ENCODE measurements at places on chromosomes 11 and 22.
A peak's percentile ranks its signal among the peaks of the same experiment; 100 is the strongest.

- DNase-seq: no peak
Observed at GRCh38 chr11:78189174-78189724, 530 bp downstream of the USP35 start.

DNA sequence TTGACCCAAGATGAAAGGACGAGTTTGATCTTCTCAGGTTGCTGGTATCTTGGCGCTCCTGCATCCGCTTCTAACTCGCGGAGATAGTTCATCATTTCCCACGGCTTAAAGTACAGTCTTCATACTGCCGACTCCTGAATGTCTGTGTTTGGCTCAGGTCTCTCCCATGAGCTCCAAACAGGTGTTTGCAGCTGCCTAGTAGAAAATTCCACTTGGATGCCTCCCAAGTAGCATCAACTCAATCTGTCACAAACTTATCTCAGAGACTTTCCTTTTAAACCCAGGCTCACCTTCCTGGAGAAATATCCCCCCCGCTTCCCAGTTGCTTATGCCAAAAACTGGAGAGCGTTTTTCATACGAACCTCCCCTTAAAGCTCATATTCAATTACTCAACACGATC is 986.5 kb downstream of the TBC1D22A start:
- DNase-seq: no peak

DNA sequence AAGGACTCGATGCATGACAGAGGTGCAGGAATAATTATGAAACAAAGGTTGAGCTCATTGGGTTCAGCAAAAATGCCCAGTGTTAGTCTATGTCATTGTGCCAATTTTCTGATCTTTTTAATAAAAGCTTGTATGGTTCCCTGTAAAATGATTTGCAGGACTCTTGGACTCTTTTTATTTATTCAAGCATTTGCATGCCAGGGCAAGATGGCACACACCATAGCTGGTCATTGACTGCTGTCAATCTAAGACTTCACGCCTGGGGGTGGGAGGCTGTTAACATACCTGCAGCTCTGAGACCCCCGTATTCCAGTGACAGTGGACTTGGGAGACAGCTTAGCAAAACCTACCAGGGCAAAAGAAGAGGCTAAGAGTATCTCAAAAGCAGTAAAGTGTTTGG is 32.0 kb upstream of the ANO1 start:
- no peak for DNase-seq

GRCh38 chr11:43359422-43359818 is 700 bp downstream of the TTC17 start:
- DNase-seq: no peak

GRCh38 chr22:35479985-35480550 is 60.6 kb upstream of the RASD2 start:
- DNase-seq: no peak

- no peak for DNase-seq
Observed at GRCh38 chr11:100560606-100561005, 126.5 kb upstream of the ARHGAP42 start.

DNA sequence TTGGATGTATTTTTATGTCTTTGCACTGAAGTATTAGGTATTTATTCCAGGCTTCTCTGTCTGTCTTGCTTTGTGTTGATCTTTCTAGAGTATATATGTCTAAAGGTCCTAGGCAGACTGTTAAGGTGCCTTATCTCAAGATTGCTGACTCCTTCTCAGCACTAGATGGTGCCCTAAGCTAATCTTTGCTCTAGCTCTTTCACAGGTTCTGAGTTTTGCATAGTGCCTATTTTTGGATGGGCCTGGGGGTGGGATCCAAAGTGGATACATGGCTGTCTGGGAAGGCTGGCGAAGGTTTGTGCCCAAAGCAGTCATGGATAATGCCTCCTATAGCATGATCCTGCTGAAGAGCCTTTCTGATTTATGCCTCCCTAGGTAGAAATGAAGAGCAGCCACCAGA is 154.9 kb downstream of the TRPC6 start:
- DNase-seq: peak; percentile 76

DNA sequence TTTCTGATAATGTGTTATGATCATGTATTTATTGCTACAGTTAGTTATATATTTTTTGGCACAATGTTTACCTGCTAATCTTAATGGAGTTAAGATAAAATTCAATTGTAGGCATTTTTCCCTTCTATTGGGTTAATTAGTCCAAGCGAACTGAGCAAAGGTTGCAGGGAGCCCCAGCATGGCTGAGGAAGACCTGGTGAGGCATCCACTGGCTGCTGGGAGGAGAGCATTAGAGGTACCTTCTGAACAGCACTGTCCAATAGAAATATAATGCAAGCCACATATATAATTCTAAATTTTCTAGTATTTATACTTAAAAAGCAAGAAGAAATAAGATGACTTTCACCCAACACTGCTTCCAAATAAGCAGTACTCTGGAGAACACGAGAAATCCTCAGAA is 689 bp upstream of the TMEM126A start:
- no peak for DNase-seq

GRCh38 chr22:50545522-50546325 is at the start of gene KLHDC7B:
KLHDC7B (plus strand) TSS chr22:50545899; CDS start chr22:50546244, 345 bp downstream.
- no peak for DNase-seq

GRCh38 chr11:128757886-128758612 is 64.2 kb downstream of the FLI1 start:
- peak; percentile 58 for DNase-seq

DNA sequence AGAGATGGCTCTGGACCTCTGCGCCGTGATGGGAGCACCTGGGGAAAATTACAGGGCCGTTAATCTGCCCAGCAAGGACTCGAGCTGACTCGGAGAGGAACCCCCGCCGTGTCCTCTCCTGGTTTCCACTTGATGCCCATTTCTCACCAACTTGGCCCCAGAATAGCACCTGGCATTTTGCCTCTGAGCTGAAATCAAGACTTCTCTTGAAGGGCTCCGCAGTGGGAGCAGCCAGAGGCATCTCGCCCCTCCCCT is 19.0 kb upstream of the CABP7 start:
- no peak for DNase-seq

GRCh38 chr11:118111019-118111743 is 24.4 kb upstream of the SMIM35 start:
- no peak for DNase-seq

DNA sequence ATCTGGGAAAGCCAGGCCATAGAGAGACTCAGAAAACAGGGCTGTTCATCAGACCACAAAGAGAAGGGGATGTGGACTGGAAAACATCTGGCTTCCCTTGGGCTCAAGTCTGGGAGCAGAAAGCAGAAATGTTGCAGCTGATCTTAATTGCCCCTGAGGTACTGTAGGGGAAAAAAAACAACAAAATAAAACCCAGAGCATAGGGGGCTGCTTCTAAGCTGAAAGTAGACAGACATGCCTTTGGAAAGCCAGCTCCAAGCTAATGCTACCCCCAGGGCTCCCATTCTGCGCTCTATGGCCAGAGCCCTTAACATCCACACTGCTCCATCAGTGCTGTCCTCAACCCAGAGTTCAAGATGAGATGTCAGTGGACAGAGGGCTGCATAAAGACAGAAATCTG is 2.0 kb upstream of the PACSIN3 start:
- no peak for DNase-seq

DNA sequence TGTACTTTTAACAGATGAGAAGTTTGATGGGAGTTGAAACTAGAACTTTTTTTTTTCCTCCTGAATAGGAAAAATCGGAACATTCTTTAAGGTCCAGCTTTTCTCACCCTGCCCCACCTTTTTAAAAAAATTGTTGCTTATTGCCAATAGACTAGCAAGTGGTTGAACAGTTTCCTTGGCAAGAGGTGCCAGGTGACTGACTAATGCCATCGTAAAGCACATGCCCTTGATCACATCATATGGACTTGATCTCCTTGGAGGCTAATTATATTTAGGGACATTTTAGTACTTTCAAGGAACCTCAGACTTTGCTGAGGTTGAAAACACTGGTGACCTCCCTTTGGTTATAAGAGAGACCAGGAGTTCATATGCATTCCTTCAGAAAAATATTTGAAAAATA is 57.6 kb downstream of the MTMR3 start:
- no peak for DNase-seq

DNA sequence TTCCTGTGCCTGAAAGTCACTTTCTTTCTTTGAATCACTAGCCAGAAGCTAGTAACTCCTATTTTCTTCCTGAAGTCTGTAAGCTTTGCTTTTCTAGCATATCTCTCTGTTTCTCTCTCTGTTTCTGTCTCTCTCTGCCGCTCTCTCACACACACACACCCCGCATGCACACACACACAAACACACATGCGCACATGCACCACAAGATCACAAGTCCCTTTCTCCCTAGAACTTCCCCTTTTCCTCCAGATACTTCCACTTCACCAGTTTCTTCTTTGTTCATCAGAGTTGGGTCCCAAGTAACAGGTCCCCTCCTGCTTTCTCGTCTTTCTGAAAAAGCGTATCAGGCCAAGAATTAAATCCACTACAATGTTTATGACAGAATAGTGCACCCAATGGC is 148.5 kb upstream of the HSD17B12 start:
- DNase-seq: no peak

- DNase-seq: no peak
Observed at GRCh38 chr22:20787746-20788626, 14.1 kb downstream of the SERPIND1 start.

GRCh38 chr11:42552786-42553185 is 759.0 kb upstream of the API5 start:
- no peak for DNase-seq

- DNase-seq: no peak
Observed at GRCh38 chr11:79331203-79331901, 109.5 kb downstream of the TENM4 start.

- DNase-seq: no peak
Observed at GRCh38 chr11:69839516-69839915, 20.3 kb upstream of the FGF3 start.

DNA sequence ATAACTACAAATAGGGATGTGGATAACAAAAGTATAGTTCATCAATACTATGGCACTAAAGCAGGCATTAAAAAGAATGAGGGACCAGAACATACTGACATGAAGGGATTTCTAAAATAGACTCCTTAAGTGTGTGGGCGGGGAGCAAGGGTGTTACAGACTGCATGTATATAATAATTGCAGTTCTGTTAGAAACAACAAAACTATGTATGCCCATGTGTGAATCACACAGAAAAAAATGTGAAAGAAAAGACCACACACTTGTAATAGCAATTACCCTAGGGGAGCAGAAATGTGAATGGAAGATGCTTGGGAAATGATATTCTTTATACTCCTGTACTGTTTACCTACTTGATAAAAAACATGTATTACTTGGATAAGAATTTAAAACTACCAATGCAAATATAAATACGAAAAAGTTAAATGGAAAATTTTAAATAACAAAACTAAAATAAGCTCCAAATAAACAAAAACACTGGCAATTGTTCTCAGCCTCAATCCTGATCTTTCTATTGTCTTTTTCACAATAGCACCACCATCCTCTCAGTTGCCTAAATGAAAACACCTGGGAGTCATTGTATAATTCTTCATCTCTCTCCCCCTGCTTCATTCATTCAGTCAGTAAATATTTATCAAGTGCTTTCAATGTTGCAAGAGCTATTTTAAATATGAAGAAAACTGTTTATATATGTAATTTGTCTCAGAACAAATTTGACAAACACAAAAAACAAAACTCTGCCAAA is 129.8 kb downstream of the FCHSD2 start:
- no peak for DNase-seq

DNA sequence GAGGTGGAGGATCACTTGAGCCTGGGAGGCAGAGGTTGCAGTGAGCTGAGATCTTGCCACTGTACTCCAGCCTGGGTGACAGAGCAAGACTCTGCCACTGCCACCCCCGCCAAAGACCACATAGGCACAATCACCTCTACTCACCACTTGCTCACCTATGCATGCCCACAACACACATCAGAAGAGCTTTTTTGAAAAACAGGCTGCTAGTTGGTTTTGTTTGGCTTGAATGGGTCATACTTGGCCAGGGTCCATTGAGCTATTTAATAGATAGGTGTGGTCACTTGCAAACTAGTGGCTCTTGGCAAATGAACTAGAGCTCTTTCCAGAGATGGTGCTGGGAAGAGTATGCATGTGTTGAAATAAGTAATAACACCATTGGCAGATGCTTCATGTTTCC is 80.1 kb downstream of the EMSY start:
- peak; percentile 13 for DNase-seq

GRCh38 chr11:965206-965775 is 39.6 kb downstream of the AP2A2 start:
- no peak for DNase-seq

DNA sequence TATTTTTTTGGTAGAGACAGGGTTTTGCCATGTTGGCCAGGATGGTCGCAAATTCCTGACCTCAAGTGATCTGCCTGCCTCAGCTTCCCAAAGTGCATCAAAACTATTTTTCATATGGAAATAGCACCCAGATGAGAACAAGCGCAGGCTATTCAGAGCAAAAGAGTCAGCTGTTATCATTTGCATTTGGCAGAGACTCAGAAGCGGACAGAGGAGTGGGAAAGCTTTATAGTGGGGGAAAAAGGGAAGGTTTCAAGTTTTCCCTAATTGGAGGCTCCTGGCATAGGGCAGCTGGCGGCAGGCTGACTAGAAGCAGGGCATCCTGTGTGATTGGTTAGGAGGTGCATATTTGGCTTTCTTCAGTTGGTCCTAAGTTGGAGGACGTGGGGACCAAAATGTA is 20.2 kb downstream of the ATG13 start:
- DNase-seq: no peak

DNA sequence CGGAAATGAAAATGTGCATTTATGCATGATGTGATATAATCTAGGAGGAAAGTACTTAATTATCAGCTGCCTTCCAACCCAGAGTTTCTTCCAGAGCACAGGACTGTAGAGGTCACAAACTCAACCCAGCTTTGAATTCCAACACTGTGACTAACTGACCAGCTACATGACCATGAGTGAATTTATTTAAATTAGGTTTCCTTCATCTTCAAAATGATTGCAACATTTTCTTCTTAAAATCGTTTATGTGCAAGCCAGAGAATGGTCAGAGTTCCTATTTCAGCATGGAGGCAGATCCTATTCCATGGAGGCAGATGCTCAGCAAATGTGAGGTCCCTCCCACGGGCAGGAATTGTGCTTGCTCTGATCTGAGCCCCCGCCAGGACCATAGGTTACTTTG is 42.4 kb downstream of the OSBP start:
- DNase-seq: no peak

DNA sequence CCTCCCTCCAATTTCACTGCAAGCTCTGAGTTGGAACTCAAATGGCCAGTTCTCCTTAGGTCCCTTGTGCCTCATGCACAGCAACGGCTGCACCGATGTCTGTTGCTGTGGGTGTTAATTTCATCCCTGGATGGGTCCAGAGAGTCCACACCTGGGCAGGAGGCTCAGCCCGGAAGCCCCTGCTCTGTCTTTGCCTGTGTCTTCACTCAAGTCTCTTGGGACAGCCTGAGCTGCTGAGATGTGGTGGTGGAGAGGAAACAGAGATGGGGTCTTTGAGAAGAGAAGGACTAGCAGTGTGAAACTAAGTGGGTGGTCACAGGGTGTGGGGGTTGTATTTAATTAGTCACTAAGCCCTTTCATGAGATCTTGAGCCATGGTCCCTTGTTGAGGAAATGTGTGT is 109.3 kb downstream of the NECTIN1 start:
- no peak for DNase-seq

GRCh38 chr11:118633979-118634378 is 26.6 kb downstream of the PHLDB1 start:
- DNase-seq: no peak

All from T47D (cell line).